ENCODE measurements at places on chromosomes 5 and 9.

- no peak for DNase-seq
Observed at GRCh38 chr9:134403292-134403681, 77.0 kb downstream of the RXRA start.

GRCh38 chr5:125401724-125402622 lies 655.5 kb upstream of the ZNF608 start:
- DNase-seq, result no peak

GRCh38 chr5:17317473-17317872 lies 100.0 kb downstream of the BASP1 start:
- DNase-seq, result no peak

- no peak for DNase-seq
Observed at GRCh38 chr9:120920806-120921178, 5.8 kb downstream of the TRAF1 start.

DNA sequence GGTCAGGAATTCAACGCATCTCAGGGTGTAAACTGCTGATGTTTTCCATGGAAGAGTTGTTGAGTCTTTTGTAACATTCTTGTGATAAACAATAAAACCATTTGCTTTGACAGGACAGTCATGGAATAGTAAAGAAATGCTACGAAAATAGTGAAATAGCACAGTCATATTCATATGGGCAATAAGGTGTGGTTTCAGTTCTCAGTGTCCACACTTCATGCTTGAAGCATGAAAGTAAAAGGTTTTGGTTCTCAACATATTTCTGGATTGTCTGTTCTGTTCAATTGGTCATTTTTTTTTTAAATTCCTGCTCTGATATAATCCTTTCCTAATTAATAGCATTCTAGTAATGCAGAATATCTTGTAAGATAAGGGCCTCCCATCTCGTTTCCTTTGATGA lies 467.6 kb upstream of the ZNF608 start:
- DNase-seq, result no peak

Measured in NCI-H1092 (cell line).